ENCODE measurements at places on chromosomes 7 and 10.

DNA sequence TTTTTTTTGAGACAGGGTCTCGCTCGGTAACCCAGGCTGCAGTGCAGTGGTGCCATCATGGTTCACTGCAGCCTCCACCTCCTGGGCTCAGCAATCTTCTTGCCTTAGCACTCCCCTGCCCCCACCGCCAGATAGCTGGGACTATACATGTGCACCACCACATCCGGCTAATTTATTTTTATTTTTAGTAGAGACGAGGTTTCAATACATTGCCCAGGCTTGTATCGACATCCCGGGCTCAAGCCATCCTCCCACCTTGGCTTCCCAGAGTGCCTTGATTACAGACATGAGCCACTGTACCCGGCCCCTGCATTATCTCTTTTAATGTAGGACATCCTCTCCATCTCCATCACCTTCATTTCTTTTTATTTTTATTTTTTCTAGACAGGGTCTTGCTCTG lies 213.3 kb downstream of the CUX1 start:
- no peak for DNase-seq

GRCh38 chr7:99098824-99099498 lies 44.9 kb downstream of the SMURF1 start:
- peak; percentile 59 for DNase-seq

GRCh38 chr7:106452031-106452851 lies 167.5 kb upstream of the NAMPT start:
- no peak for DNase-seq

DNA sequence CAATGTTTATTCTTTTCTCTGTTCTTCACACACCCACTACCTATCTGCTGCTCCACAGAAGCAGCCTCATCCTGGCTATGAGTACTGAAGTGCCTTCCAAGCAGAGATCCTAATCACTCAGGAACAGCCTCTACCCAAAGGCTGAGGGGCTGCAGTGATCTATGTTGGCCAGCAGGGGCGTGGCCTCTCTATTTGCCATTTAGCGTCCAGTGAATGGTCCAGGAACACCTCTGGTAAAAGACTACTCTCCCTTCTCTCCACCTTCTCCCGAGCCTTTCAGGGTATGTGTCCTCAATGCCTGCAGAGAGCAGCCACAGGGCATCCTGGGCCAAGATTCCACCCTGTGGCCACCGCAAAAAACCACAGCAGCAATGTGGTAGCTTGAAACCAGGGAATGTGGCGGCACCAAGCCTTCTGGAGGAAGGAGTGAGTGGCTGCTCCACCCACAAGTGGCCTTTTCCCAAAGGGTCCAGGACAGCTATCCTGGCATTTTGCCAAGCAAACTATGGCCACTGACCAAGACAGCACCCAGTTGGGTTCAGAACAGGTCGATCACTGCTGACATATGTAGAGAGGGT lies 70.9 kb downstream of the SYPL1 start:
- DNase-seq: no peak

GRCh38 chr7:117640465-117640864 lies 160.6 kb downstream of the CFTR start:
- no peak for DNase-seq

GRCh38 chr10:47435081-47435480 lies 48.8 kb downstream of the ANXA8 start:
- DNase-seq: no peak

DNA sequence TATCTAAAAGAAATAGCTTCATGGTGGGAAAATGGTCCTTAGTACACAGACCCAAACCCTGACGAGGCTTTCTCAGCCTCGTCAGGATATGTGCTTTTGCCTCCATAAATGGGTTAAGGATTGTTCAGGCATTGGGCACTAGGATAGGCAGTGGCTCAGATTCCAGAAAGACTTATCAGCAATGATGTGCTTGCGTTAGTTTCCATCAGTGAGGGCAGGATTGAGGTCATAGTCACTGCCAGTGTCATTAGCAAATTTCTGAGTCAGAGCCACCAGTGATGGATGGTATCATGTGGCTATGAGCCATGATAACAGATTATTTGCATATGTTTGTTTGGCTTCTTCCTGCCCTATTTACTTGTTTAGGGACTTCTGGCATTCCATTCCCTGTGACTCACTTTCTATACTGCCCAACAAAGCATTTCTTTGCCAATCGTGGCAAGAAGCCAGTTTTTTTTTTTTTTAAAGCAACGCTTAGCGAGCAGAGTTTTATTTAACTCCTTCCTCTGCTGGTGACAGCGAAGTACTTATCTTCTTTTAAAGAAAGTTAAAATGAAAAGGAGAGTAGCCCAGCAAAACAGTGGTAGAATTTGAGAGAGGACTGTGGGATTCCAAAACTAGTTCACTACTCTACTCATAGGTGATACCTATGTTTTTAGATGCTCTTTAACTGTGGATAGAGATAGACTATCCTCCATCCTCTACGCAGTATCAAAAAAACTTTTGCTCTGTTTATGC lies 44.4 kb downstream of the MYPN start:
- peak; percentile 92 for DNase-seq

DNA sequence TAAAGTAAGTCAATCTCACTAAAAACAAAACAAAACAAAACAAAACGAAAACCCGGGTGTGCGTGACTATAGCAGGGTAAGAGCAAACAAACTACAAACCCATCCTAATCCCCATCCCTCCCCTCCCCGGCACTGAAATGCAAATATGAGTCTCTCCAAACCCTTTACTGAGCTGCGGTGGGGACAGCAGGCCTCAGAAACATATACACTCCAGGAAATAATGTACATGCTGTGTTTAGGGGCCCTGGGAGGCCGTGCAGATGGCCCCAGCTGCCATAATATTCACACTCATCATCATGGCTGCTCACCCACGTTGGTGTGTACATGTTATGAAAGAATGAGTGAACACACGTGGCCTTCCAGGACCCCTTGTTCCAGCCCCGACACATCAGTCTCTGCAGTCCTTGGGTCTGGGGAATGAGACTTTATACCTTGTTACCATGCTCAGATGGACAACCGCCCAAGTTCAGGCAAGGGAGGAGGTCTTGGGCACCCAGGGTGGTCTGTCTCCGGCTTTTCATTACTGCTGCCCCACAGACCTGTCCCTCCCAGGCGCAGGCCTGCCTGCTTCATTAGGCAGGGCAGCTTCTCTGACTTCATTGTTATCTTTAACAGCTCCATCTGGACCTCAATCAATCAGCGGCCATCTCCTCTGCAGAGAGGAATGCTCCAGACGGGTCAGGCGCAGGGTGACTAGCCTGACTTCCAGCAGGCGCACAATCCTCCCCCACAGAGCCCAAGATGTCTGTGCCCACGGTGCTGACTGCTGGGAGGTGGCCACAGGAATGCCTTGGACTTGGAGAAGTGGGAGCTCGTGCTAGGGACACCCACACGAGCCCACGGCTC lies 20.6 kb downstream of the HSPA12A start:
- DNase-seq: no peak

- DNase-seq: peak; percentile 76
Measured at GRCh38 chr10:3782451-3783315, 2.3 kb downstream of the KLF6 start.

- no peak for DNase-seq
Measured at GRCh38 chr10:48545462-48546145, 59.3 kb downstream of the ARHGAP22 start.

GRCh38 chr10:102281102-102281487 lies 35.8 kb downstream of the GBF1 start:
- no peak for DNase-seq

DNA sequence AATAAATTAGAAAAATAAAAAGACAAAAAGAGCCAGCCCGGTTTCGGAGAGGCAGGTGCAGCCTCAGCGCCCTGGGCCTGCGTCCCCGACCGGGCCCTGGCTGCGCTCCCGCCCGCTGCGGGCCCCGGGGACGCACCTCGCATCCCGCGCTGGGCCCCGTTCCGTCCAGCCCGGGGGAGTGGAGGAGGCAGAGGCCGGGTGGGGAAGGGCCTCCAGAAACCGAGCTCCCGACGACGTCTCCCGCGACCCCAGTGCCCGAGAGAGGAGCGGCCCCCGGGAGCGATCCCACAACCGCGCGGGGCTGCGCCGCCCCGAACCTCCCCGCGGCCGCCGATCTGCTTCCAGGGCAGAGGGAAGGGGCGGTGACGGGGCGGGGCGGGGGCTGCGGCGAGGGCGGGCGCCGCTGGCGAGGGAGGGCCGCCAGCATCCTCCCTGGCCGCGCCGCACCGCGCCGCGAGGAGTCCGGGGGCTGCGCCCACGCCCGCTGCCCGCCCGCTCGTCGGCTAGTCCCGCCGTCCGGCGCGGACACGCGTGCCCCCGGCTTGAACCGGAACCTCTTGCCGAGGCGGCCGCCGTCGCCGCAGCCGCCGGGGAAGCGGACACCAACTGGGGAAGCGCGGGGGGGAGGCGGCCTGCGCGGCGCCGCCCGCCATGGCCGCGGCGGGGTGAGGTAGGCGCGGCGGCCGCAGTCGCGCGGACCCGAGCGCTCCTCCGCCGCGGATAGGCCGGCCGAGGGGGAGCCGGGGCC lies at the start of gene CCNY:
Gene CCNY, plus strand, starts transcription at position 426 of the 748 bp plus-strand sequence. CDS start 545 bp downstream, outside the sequence.
- DNase-seq: peak; percentile 55

- no peak for DNase-seq
Measured at GRCh38 chr7:90424720-90425119, 21.5 kb downstream of the CLDN12 start.

- peak; percentile 35 for DNase-seq
Measured at GRCh38 chr7:37480041-37481031, 31.7 kb upstream of the ELMO1 start.

DNA sequence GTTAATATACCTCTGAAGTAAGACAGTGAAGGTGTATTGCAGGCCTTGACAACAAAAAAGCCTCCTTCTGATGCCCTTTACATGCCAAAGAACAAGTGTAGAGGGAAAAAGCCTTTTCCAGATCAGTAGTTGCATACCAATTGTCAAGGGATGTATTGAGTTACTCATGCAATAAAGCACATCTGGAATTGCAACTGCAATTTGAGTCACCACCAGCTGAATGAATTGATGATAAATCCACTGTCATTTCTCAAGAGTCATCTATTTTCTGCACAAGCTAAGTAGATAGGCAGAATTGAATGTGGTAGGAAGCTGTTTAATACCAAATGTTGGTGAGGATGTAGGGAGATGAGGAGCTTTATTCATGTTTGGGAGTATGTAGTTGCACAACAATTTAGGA lies 325.9 kb upstream of the SMIM30 start:
- DNase-seq: no peak

DNA sequence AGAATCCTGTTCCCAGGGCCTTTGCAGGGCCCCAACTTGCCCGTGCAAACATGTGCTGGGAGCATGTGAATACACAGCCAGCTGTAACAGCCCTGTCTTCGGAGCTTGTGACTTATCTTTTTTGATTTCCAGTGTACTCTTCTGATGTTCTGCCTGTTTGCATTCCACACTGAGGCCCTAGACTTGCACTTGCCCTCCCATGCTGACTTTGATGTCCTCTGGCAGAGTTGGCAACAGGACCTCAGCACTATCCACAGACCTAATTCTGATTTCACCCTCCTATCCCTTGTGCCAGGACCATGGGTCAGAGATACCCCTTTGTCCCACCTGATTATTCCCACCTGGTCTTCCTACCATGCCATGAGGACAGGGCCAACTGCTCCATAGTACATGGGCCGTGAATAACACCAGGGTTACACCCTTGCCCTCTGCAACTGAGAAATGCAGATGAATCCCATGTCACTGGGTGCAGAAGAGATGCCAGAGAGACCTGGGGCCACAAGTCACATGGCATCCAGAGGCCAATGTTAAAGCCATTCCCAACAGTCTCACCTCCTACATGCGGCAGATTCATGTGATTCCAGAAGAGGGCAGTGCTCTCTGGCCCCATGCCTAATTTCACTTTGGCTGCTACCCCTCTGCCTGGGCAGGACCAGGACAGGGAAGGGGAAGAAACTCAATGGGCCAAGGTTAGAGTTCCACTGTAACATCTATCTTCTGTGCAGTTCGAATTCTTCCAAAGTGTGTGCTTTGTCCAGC lies 43.0 kb downstream of the SCRN1 start:
- DNase-seq: no peak

GRCh38 chr10:78875932-78876331 lies 192.8 kb upstream of the ZMIZ1 start:
- no peak for DNase-seq

- DNase-seq: peak; percentile 75
Measured at GRCh38 chr7:33072471-33072870, 9.9 kb upstream of the NT5C3A start.

- DNase-seq: no peak
Measured at GRCh38 chr10:71790749-71791440, 17.6 kb upstream of the VSIR start.

DNA sequence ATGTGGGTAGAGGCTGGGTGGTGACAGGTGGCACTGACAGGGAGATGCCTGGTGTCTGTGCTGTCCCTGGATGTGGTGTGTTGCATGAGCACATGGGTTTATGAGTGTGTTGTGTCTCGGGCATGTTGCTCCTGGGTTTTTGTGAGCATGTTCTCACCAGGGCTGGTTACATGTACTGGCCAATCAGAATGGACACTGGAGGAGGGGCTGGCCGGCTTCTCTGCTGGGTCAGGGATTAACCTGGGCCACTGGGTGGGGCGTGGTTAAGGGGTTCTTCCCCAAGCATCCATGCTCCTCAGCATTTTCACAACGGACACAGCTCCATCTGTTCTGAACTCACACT lies 20.8 kb upstream of the VOPP1 start:
- DNase-seq: no peak

GRCh38 chr7:87204933-87205332 lies 14.6 kb downstream of the TMEM243 start:
- DNase-seq: no peak

DNA sequence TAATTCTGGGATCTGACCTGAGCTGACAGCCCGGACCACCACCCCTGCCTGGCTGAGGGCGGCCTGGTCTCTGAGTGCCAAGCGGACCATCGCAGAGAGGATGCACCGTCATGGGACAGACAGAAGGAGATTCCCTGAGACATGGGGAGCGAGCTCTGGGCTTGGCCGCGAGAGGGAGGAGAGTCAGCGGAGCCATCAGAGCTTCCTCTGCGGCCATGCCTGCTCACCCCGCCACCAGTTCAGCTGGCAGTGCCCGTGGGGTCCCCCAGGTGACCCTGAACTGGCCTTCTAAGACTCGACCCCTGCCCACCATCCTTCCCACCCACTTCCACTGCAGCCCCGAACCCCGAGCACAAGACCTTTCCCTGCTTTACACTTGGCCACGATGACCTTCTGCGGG lies 152.8 kb downstream of the TCERG1L start:
- no peak for DNase-seq

GRCh38 chr7:156178214-156178613 lies 366.0 kb upstream of the SHH start:
- no peak for DNase-seq

DNA sequence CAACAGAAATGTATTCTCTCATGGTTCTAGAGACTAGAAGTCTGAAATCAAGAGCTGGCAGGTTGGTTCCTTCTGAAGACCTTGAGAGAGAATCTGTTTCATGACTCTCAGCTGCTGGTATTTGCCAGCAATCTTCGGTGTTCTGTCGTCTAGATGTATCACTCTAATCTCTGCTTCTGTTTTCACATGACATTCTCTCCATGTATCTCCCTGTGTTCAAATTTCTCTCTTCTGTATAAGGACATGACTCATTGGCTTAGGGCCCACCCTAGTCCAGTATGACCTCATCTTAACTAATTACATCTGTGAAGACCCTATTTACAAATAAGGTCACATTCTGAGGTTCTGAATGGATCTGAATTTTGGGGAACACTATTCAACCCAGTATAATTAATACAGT lies 82.3 kb downstream of the ANKRD7 start:
- DNase-seq: peak; percentile 41

All from NCI-H226 (cell line).